ENCODE measurements at places on chromosomes 12 and 14. TPM values are rescaled to one million over a fixed set of nuclear protein-coding genes. Genes with fewer than 3 reads are reported as not detected.
A peak's percentile ranks its signal among the peaks of the same experiment; 100 is the strongest.

- DNase-seq: no peak
Observed at GRCh38 chr12:84117190-84117589, 795.4 kb downstream of the SLC6A15 start.

GRCh38 chr12:32918890-32919801 lies 22.6 kb upstream of the PKP2 start:
- no peak for DNase-seq

GRCh38 chr14:91315844-91316267 lies 71.4 kb upstream of the GPR68 start:
- DNase-seq: no peak

DNA sequence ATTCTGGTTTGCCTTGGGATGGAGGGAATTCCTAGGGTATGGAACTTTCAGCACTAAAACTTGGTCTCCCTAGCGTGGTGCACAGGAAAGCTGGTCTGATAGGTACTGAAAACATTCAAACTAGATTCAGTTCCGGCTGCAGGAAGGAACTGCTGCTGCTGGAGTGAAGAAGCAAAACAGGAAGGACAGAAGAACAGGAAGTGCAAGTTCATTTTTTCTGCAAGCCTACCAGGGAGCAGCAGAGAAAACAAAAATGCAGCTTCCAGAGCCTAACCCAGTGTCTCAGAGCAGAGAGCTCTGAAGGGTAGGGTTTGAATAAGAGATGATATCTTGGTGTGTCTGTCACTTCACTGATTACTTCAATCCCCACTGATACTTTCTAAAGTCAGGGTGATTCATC lies 165.2 kb downstream of the VRK1 start:
- DNase-seq: no peak

DNA sequence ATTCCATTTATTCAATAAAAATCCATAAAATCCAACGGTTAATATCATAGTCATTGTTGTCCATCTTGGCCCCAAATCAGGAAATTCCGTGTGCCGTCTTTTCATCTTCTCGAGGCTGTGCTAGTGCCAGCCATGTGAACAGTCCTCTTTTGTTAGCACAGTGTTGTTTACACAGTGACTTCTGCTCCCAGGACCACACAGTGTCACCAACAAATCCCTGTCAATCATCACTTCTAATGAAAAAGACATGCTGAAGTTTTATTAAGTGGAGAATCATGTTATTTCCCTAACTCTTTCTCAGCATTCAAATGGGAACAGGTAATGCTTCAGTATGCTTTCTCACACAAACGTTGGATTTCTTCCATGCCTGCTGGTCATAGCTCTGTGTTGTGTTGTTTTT lies 1.9 kb upstream of the SLCO1A2 start:
- no peak for DNase-seq

- no peak for DNase-seq
Observed at GRCh38 chr14:40464531-40464930, 1032.3 kb upstream of the FBXO33 start.

DNA sequence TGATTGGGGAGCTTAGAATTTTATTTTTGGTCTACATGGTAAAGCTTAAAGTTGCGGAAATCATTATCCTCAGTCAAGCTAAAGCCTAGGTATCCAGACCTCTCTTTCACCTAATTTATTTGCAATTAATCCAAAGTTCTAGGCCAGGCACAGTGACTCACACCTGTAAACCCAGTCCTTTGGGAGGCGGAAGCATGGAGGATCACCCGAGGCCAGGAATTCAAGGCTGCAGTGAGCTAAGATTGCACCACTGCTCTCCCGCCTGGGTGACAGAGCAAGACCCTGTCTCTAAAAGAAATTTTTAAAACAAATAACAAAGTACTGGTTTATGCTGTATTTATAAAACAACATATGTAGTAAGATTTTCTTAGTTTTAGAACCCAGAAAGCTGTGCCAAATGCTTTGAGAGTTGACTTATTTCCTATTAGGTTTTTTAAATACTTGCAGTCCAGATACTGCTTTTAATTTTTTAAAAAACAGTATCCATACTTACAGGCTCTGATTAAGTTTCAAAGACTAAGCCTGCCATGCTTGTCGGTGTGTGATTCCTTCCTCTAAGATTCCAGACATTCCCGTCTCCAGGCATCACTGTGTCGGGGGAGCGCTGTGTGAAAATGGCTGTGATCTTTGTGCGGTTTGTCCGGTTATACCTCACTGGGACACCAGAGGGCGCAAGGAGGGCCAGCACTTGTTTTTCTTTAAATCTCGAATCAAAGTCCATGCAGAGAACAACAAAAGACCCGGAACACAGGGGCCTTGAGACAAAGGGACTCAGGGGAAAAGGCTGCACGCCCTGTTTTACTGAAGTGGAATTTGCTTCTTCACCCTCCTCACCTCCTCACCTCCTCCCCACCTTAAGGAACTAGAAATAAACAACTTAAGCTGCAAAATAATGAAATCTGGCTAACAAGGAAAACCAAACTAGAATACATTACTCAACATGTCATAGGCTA lies 24.6 kb upstream of the TMPO start:
- peak; percentile 92 for DNase-seq

DNA sequence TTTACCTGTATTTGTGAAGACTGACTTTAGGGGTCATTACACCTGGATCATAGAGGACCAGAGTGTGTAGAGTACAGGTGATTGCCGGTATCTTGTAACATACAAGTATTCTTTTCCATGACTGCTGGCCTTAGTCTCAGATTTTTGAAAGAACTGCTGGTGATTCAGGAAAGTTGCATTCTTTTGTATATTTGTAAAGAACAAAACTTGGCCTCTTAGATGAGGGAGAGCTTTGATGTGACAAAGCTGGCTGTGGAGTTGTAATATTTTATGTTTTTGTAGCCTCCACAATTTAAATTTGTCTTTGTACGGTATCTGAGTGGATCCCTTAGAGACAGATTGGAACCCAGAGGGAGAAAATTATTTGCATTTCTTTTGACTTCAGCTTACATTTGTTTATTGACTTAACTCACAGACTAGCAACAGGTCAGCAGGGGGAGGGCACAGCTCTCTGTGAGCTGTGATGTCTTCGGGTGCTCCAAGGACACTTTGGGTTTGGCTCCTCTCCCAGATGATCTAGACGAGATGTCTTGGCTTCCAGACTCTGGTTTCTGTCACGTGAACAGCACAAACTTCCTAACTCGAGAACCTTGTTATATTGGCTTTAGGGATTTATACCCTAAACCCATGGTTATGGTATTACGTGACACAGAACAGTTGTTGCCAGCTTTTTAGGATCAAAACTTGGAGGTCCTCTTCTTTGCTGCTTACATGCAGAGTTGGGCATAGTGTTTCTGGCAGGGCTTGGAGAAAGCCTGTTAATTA lies 65.9 kb downstream of the DAAM1 start:
- peak; percentile 68 for DNase-seq

DNA sequence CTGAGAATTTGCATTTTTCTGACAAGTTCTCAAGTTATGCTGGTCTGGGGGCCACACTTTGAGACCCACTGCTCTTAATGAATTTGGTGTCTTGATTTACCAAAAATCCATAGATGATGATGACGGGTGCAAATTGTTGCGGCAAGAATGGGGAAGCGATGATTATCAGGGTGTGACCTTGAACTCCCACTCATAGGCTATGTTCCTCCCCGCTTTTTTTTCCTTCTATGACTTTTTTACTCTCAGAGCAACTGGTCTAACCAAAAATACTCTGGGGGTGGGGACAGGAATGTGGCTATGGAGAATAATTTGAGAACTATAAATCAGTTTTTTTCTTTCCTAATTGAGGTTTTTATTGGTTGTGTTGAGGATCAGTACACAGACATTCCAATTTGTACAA lies 83.6 kb downstream of the PPFIBP1 start:
- no peak for DNase-seq

DNA sequence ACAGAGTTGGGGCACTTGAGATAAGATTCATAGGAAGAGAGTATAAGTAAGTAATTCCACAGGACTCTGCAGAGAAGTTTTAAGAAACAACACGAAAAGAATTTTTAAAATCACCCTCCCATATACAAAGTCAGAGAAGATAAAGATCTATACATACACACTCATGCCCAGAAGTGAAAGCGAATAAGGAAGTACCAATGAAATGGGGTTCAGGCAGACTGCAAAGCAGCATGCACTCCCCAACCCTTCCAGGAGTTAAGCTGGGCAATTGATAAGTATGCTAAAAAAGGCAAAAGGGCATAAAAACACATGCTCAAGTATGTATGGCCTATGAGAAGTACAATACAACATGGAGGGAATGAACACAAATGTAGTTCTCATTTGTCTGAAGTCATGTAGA lies 246.2 kb upstream of the GRIP1 start:
- no peak for DNase-seq

Gene CLEC4C
- not detected for polyA plus RNA-seq

Gene COL2A1
- 41.2 TPM for polyA plus RNA-seq

Gene RERGL
- 8.4 TPM for polyA plus RNA-seq

Gene KRT81
- not detected for polyA plus RNA-seq

Gene TSPAN19
- 0.52 TPM for polyA plus RNA-seq

Gene AMIGO2
- 42.3 TPM for polyA plus RNA-seq
